ENCODE measurements at places on chromosomes 2 and 18.

DNA sequence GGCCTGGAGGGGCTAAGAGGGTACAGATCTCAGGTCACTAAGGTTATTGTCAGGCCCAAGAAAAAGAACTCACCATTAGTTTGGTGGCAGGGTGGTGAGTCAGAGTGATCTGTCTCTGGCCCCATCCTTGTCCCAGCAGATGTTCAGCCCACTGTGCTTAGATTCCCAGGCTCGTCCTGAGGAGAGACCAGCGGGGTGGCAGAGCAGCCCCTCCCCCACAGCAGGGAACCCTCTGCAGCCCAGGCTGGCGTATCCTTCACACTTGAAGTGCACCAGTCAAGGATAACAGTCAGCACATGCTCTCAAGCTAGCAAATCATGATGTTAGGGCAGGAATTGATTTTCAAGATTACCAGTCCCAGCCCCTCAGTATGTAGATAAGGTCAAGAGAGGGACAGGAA, 43.1 kb downstream of the TMEM185B start:
- no peak for DNase-seq

- no peak for DNase-seq
Observed at GRCh38 chr2:203346612-203347011, 18.4 kb downstream of the ABI2 start.

DNA sequence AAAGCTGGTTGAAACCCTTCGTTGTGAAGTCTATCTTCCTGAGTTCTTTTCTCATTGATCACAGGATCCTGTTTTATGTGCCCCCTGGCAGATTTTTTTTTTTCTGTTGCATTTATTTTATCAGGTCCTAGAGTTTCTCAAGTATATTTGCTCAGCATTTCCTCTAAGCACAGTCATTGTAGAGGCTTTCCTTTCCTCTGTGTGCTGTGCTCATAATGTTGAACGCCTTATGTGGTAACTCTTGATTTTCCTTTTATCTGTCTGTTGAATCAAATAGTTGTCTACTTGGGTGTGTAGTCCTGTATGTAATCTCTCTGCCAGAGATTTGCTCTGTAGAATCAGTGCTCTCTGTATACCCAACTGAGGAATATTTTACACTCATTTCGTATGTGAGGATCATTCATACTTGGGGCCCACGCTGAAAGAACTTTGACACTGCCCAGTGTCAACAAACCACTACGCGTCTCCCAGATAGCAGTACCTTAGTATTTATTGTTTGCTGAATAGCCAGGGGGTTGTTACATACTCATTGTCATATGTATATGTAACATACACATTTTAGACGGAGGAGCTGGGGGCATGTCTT, 118.2 kb downstream of the CTNNA2 start:
- DNase-seq: no peak

- DNase-seq: no peak
Observed at GRCh38 chr18:12769136-12769535, 66.3 kb downstream of the PSMG2 start.

DNA sequence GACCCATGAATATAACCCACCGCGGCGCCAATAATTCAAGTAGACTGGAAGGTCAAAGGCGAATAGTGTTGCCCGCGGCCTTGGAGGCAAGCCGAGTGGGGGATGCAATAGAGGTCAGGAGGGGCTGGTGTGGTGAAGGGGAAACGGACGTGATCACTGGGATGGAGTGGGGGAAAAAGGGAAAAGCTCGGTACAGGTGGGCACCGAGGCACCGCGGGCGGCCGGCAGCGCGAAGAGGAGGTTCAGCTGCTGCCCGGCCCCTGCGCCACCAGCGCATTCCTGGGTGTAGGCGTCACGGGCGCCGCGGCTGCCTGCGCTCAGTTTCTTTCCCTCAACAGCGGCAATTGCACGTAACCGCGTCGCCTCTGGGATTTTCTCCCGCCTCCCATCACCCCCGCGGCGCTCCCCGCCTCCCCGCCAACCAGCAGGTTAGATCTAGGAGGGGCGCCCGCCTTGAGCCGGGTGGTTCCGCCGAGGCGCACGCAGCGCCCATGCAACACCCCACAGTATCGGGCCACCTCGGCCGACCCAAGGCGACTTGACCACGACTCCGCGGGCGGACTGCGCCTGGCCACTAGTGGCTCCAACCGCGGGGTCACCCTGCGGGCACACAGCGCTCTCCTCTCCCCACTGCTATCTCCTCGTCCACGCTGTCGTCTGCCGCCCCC, 1.5 kb downstream of the RND3 start:
- peak; percentile 78 for DNase-seq

- no peak for DNase-seq
Observed at GRCh38 chr2:205556357-205556756, 125.9 kb upstream of the NRP2 start.

Data from fibroblast of mammary gland (primary cell).